ENCODE measurements at places on chromosomes 11 and 22. TPM values are rescaled to one million over a fixed set of nuclear protein-coding genes. Genes with fewer than 3 reads are reported as not detected.

- H3K27ac ChIP-seq: no peak overlapping the region
- H3K4me3 ChIP-seq: no peak overlapping the region
- no peaks in the 10 kb centered on the region for H3K36me3 ChIP-seq
- H3K27me3 ChIP-seq: peaks cover 11% of the 10 kb centered on the region
- DNase-seq: no peak
Observed at GRCh38 chr11:8777907-8778767, 95.5 kb downstream of the RPL27A start.

Gene TSKU
- 6.5 TPM for total RNA-seq

Gene DGCR6
- 1.4 TPM for total RNA-seq

GRCh38 chr11:78158987-78159652 lies 19.7 kb upstream of the ALG8 start:
- H3K36me3 ChIP-seq: no peaks in the 10 kb centered on the region
- H3K4me1 ChIP-seq: no peaks in the 10 kb centered on the region
- H3K27me3 ChIP-seq: no peaks in the 10 kb centered on the region
- DNase-seq: no peak

DNA sequence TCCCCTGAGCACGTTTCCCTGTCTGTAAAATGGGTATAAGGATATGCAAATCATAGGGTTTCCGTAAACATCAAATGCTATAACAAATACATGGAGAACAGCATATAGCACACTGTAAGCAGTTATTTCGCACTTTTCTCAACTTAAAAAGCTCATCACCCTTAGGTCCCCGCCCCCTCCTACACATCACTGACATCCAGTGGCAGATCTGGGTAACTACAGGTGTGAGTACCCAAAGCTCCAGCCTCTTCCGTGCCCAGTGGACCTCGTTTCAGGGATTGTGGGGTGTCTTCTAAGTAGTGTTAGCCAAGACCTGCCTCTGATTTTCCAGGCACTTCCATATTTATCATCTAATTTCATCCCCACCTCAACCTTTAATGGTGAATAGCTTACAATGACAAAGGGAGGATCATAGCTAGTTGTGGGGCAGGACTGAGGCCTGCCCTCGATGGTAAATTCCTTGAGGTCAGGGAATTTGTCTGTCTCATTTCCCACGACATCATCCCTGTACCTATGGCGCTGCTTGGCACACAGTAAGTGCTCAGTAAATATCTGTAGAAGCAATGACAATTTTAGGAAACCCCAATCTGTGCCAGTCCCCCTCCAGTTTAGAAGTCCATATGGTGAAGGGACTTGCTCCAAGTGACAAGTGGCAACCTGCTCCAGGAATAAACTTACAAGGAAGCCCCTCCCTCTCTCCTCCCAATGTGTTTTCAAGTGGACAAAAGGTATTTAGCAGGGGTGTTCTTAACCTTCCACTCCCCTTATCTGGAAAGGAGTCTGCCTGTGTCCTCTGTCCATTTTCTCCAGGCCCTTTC lies 340.5 kb downstream of the TENM4 start:
- no peak overlapping the region for H3K4me3 ChIP-seq
- H3K27ac ChIP-seq: no peak overlapping the region
- H3K27me3 ChIP-seq: peaks cover 2% of the 10 kb centered on the region
- no peaks in the 10 kb centered on the region for H3K36me3 ChIP-seq
- H3K4me1 ChIP-seq: no peaks in the 10 kb centered on the region

GRCh38 chr11:44140805-44141204 lies 45.3 kb downstream of the EXT2 start:
- no peak overlapping the region for H3K27ac ChIP-seq
- no peak for DNase-seq
- no peaks in the 10 kb centered on the region for H3K4me1 ChIP-seq
- no peak overlapping the region for H3K4me3 ChIP-seq

DNA sequence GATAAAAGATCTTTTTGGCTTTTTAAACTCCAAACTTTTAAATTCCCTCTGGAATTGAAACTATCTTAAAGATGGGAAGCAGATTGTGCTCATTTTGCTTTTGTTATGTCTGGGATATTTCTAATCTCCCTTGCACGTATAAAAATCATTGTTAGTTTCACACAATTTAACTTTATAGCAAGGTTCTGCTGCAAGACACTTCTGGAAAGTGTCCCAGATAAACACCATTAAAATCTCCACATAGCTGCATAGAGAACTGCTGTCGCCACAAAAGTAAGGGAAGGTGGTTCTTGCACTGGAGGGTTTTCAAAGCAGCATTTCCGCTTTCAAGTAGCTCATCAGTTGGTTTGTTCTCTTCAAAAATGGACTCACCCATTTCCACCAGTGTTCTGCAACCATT lies 11.8 kb downstream of the PTS start:
- no peaks in the 10 kb centered on the region for H3K4me1 ChIP-seq
- no peak overlapping the region for H3K4me3 ChIP-seq
- no peaks in the 10 kb centered on the region for H3K27me3 ChIP-seq
- no peak for DNase-seq
- no peak overlapping the region for H3K27ac ChIP-seq
- H3K36me3 ChIP-seq: peaks cover 49% of the 10 kb centered on the region

DNA sequence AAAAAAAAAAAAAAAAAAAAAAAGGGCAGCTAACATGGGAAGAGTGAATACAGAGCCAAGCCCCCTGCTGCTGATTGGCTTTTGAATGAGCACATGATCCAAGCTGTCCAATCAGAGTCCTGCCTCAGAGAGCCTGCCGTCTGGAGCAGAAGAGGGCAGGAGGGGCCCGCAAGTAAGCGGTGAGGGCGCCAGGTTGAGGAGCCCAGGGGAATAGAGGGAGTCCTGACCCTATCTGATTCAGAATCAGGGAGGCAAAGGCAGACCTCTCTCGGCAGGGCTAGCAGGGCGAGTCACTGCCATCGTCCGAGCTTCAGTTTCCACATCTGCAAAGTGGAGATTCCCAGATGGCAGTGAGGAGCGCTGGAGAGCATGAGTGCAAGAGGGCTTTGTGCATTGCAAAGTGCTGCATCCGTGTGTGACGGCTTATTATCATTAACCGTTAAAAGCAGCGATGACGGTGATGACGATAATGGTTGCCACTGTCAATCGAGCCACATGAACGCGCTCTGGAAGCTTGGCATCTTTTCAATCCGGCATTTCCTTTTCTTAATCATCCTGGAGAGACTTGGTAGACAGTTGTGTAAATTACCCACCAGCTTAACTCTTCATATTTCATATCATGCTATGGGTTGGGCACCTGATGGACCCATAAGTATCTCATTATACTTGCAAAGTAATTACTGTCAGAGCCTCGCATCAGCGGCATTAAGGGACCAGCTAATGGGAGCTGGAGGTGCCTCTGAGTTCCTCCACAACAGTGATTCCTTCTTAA lies 68.6 kb upstream of the ATXN10 start:
- H3K36me3 ChIP-seq: no peaks in the 10 kb centered on the region
- H3K4me3 ChIP-seq: no peak overlapping the region

Gene MS4A7
- not detected for total RNA-seq

- H3K27me3 ChIP-seq: no peaks in the 10 kb centered on the region
- H3K36me3 ChIP-seq: no peaks in the 10 kb centered on the region
- H3K27ac ChIP-seq: no peak overlapping the region
Observed at GRCh38 chr11:91792779-91793262, 431.8 kb upstream of the FAT3 start.

Gene LTO1
- total RNA-seq: 15.9 TPM

Gene MOGAT2
- not detected for total RNA-seq

- DNase-seq: no peak
- no peak overlapping the region for H3K4me3 ChIP-seq
- H3K36me3 ChIP-seq: no peaks in the 10 kb centered on the region
- H3K27ac ChIP-seq: no peak overlapping the region
- H3K4me1 ChIP-seq: peaks cover 7% of the 10 kb centered on the region
- H3K27me3 ChIP-seq: no peaks in the 10 kb centered on the region
Observed at GRCh38 chr22:31915586-31915985, 28.7 kb upstream of the YWHAH start.

GRCh38 chr22:31876156-31876920 lies 68.0 kb upstream of the YWHAH start:
- peaks cover 4% of the 10 kb centered on the region for H3K4me1 ChIP-seq
- H3K36me3 ChIP-seq: peaks cover 15% of the 10 kb centered on the region
- no peaks in the 10 kb centered on the region for H3K27me3 ChIP-seq
- H3K27ac ChIP-seq: no peak overlapping the region

Gene INS
- not detected for total RNA-seq

DNA sequence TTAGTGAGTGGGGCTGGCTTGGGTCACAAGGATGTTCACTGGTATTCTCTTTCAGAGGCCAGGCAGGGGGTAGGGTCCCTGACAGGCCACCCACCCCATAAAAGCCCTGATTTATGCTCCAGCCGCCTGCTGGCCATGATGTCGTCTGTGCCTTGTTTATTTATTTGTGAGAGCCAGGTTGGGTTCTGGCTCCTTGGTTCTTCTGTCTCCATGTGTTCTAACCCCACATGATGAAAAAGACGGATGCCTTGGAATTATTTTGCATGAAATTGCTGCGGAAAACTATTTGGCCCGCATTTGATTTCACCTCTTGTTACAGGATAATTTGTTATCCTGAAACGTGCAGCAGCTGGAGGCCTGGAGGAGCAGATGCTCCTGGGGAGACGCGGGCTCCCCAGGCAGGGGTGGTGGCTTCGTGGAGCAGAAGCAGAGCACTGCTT lies 46.3 kb upstream of the WNT11 start:
- H3K4me3 ChIP-seq: no peak overlapping the region
- H3K27ac ChIP-seq: no peak overlapping the region
- H3K36me3 ChIP-seq: no peaks in the 10 kb centered on the region
- no peaks in the 10 kb centered on the region for H3K27me3 ChIP-seq
